ENCODE measurements at places on chromosomes 1 and 21. TPM values are rescaled to one million over a fixed set of nuclear protein-coding genes. Genes with fewer than 3 reads are reported as not detected.

DNA sequence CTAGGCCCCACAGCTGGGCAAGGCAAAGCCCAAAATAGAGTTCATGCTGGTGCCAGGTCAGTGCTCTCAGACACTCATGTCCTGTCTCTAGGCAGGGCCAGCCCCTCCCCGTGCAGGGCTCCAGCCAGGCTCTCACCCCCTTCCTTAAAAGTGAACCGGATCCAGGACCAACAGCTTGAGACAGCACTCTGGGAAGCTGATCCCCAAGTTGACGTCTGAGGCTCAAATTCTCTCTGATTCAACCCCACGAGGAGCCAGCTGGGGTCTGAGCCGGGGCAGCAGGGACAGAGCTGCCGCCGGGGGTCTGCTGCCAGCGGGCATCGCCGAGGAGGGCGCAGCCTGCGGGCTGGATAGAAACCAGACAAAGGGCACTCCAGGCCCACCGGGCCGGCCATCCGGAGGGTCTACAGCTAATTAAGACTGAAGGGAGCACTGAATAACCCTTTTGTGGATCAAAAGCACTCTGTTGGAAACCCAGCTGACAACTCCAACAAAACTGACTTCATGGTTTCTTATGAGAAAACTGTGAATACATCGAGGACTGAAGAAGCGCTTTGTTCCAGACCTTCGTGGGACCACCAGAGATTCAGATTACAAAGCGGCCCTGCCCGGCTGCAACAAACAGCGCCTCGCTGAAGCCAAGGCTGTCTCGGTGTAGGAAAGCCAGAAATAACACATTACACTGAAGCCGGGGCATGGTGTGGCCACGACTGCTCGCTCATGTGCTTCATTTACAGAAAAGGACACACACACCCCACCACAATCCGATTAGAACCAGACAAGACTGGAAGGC lies 95.8 kb downstream of the PSMG1 start:
- peak; percentile 89 for DNase-seq
- H3K4me1 ChIP-seq = peaks cover 22% of the 10 kb centered on the region
- H3K27ac ChIP-seq = peak overlapping the region; percentile 95
- H3K27me3 ChIP-seq = no peaks in the 10 kb centered on the region

DNA sequence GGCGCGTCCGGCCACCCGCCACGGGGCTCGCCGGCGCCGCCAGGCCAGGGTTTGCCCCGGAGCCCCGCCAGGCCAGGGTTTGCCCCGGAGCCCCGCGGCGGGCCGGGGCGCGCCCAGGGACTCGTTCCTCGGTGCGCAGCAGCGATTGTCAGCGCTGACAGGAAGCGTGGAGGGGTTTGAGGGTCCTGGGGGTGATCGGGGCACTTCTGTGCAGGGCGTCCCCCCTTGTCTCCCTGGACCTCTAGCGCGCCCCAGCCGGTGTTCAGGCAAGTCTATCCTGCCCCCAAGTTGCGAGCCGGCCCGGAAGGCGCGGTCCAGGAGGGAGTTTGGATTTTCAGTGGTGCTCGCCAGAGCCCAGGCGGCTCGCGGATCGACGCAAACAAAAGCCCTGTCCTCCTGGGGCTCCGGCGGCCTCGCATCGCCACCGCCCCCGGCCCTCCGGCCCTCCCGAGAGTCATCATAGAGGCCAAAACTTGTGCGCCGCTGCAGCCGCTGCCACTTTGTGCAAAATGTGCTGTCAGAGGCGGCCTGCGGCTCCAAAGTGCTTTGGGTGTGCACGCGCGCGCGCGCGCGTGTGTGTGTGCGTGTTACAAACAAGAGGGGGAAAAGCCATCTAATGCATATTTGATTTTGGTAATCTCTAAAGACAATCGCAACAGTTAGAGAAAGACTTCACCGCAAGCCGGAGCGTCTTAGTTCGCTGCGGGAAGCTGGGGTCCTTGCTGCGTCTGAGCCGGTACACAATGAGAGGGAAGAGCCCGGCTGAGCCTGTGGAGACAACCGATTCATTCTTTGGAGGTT lies 1.0 kb downstream of the ROR1 start:
- peak overlapping the region; percentile 75 for H3K4me3 ChIP-seq
- peaks cover 23% of the 10 kb centered on the region for H3K4me1 ChIP-seq
- no peaks in the 10 kb centered on the region for H3K36me3 ChIP-seq
- DNase-seq = peak; percentile 20
- H3K27ac ChIP-seq = peak overlapping the region; percentile 85
- H3K27me3 ChIP-seq = no peaks in the 10 kb centered on the region

- peaks cover 15% of the 10 kb centered on the region for H3K4me1 ChIP-seq
- no peak for DNase-seq
- no peak overlapping the region for H3K27ac ChIP-seq
- no peaks in the 10 kb centered on the region for H3K36me3 ChIP-seq
- no peak overlapping the region for H3K4me3 ChIP-seq
- no peaks in the 10 kb centered on the region for H3K27me3 ChIP-seq
These were observed 5.1 kb upstream of the HNRNPU start for GRCh38 chr1:244869364-244869827.

DNA sequence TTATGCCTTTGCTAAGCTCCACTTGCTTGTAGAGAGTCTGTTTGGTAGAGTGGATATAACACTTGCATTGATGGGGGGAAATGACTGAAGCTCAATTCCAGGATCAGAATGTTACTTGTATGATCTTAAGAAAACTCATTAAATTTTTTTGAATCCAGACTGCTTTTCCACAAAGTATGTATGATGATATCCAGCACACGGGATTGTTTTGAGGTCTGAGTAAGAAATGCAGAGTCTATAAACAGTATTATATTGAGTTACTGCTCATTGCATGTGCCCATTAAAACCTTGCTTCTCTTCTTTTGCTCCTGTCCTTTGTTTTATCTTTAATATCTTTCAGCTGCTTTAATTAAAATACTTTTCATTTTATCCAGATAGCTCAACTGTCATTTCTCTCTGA lies 570.4 kb upstream of the ZRANB2 start:
- H3K27ac ChIP-seq = no peak overlapping the region
- DNase-seq = no peak
- H3K27me3 ChIP-seq = no peaks in the 10 kb centered on the region
- no peaks in the 10 kb centered on the region for H3K36me3 ChIP-seq
- H3K4me3 ChIP-seq = no peak overlapping the region

- no peaks in the 10 kb centered on the region for H3K36me3 ChIP-seq
- DNase-seq = no peak
- H3K4me3 ChIP-seq = no peak overlapping the region
- H3K4me1 ChIP-seq = no peaks in the 10 kb centered on the region
- H3K27me3 ChIP-seq = no peaks in the 10 kb centered on the region
- no peak overlapping the region for H3K27ac ChIP-seq
These were observed 11.5 kb upstream of the C1orf105 start for GRCh38 chr1:172408958-172409357.

DNA sequence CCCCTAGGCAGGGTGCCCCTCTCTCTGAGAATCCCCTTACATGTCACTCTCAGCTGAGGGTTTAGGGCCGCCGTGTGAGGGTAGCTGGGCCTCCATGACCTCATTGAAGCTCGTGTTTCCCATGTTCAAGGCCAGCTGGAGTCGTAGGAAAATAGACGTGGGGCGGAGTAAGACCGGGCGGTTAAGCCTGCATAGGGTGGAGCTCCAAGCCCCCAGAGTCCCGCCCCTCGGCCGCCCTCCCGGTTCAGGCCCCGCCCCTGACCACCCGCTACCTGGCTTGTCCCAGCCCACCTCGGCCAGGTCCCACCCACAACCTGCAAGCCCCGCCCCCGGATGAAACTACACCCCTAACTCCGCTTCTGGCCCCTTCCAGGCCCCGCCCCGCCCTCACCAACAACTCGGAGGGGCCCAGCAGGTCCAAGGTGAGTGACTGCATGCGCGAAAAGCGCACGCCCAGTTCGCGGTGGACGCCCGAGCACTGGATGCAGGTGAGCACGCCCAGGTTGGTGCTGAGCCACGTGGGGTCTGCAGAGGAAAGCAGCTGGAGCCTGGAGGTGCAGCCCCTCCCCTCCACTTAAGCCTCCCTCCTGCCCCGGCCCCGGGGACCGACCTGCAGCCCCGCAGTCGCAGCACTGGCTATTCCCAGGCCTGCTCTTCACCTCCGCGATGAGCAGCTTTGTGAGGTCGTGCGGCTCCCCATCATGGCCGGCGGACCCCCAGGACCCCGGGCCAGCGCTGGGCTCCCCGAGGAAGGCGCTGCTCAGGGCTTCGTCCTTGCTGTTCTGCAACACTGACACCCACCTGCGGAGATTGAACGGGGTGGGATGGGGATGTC lies 12.2 kb upstream of the TCEA3 start:
- no peaks in the 10 kb centered on the region for H3K36me3 ChIP-seq
- H3K27ac ChIP-seq = peak overlapping the region; percentile 45

DNA sequence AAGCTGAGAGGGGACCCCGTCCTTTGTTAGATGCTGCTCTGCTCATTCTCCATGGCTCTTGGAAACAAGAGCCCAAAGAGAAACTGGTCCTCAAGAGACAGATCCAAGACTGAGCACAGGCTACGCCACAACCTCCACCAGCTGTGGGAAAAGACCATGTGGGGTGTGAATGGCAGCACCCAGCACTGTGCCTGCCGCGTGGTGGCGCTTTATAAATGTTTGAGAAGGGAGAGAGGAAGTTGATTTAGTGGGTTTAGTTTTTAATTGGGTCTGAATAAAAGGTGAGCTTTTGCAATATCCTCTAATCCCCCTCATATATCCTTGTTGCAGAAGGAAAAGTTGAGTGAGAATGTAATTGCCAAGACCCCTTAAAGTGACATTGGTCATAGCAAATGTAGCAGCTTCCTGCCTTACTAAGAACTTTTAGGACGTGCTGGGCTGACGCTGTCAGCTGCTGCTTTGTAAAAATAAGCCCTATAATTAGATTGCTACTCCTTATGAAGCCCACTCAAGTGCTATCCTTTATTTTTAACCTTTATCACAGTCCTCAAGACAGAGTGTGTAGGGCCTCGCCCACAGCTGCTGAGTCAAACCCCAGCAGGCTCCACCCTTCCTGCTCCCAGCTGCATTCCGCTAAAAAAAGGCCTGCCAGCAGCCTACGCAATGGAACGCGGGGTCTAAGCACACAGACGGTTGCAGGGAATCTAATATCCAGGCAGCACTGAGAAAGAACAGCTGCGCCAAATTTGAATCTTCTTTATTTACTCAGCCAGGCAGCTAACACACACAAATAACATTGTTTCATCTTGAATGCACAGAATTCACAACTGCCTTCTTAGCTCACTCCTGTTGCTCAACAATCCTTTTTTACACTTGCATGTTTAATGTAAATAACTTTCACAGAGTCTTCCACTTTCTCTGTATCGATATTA lies 47.4 kb upstream of the PRDX6 start:
- peak overlapping the region; percentile 37 for H3K4me3 ChIP-seq
- peak; percentile 63 for DNase-seq
- peak overlapping the region; percentile 83 for H3K27ac ChIP-seq
- peaks cover 28% of the 10 kb centered on the region for H3K4me1 ChIP-seq

GRCh38 chr1:198187973-198188588 lies 31.3 kb downstream of the NEK7 start:
- H3K36me3 ChIP-seq = no peaks in the 10 kb centered on the region
- no peaks in the 10 kb centered on the region for H3K27me3 ChIP-seq
- no peak for DNase-seq
- H3K27ac ChIP-seq = no peak overlapping the region
- peaks cover 90% of the 10 kb centered on the region for H3K4me1 ChIP-seq

The CA14 gene
- 0.20 TPM for total RNA-seq

The CCDC24 gene
- 2.9 TPM for total RNA-seq

The KIF14 gene
- total RNA-seq = 0.05 TPM

All from gastrocnemius medialis (tissue), 4 donors.